Non-pigmented ciliary epithelial cell (primary cell): ENCODE measurements at places on chromosomes 1 and 21.

DNA sequence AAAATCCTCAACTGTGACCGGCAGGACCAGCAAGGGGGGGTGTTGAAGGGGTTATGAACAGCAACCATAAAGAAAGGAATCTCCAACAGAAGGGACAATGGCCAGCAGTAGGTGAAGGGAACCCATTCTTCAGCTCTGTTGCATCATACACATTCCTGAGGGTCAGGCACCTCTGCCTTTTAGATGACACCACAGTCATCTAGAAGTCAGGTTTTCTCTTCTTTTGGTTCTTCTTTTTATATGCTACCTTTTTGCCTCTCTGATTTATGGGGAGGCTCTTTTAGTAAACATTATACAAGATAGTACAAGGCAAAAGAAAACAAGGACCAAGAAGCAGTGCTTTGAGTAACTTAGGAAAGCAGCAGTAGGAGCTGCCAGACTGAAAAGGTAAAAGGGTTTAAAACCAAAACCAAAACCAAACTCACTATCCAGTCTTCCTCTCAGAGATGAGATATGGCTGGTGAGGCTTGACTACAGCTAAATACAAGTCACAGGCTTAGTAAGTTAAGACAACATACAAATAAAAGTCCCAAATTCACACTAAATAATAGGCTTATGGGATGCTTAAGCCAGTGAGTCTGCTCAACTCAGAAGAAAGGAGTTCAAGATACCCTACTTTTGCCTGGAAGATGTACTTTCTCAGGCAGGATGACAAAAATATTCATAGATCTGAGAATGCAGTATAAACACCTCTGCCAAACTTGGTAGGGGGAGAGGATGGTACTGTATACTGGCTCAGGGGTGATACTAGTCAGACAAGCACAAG is 4.1 kb downstream of the TEX38 start:
- DNase-seq: no peak

DNA sequence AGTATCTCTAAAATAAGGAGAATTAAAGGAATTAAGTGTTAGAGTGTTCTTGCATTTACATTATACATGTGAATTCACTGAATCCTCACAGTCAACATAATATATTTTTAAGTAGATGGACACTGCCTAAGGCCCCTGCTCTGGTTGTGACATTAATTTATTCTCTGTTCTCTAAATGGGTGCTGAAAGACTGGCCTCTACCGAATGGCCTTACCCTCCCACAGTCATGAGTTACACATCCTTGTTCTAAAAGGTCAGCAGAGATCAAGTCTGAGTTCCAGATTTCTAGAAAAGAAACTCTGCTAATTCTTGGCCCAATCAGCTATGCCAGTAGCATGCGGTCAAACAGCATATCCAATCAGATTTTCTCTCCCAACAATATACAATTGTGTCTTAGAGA is 193.2 kb downstream of the TM2D1 start:
- no peak for DNase-seq

GRCh38 chr1:76289692-76290091 is 215.1 kb downstream of the ST6GALNAC3 start:
- no peak for DNase-seq

- DNase-seq: no peak
Observed at GRCh38 chr1:241422470-241422869, 65.5 kb upstream of the RGS7 start.

GRCh38 chr1:223039990-223040389 is 103.1 kb downstream of the TLR5 start:
- DNase-seq: no peak
